ENCODE measurements at places on chromosomes 12 and 14.
A peak's percentile ranks its signal among the peaks of the same experiment; 100 is the strongest.

DNA sequence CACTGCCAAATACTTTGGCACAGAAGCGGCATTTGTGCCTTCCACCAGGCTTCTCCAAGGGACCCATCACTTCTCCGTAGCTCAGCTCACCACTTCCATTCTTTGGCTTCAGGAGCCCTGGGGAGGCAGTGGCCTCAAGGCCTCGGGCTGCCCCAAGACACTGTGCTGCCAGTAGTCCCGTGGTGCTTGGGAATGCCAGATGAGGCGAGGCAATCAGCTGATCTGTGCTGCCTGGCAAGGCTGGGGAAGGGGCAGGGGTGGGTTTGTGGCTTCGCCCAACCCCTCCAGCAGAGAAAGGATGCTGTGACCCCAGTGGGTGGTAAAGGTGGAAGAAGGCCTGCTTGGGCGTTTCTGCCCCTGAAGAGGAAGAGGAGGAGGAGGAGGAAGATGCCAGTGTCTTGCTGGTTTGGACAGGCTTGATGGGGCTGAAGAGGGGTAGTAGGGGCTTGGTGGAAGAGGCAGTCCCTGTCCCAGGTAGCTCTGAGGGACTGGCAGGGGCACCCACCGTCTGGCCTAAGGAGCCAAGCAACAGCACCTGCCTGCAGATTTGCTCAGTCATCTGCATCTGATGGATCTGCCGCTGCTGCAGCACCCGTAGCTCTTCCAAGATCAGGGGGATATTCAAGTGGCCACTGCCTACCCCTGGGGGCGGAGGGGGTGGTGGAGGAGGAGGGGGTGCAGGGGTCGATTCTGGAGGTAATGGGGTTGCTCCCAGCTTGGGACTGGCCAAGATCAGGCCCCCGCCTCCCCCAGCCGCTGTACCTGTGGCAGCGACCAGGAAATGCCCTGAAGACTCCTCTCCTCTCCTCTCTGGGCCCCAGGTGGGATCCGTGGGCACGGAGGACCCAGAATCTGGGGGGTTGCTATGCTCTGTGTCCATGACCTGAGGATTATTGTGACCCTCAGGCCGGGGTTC, 1.3 kb downstream of the SALL2 start:
- DNase-seq = no peak

- DNase-seq = no peak
Observed at GRCh38 chr14:96624661-96625425, 122.7 kb downstream of the PAPOLA start.

DNA sequence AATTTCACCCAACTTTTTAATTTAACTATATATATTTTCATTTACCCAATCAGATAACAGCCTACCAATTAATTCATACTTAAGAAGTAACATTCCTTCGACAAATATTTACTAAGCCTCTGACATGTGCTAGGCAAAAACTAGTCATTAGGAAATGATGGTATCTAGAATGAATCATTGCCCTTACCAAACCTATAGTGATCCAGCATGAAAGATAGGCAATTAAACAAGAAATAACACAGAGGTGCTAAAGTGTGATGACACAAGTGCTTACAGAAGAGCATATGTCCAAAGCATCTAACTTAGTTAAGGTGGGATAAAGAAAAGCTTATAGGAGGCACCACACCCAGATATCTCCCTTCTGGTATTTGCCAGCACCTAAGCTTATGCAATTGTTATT, 166.5 kb upstream of the RASSF8 start:
- no peak for DNase-seq

DNA sequence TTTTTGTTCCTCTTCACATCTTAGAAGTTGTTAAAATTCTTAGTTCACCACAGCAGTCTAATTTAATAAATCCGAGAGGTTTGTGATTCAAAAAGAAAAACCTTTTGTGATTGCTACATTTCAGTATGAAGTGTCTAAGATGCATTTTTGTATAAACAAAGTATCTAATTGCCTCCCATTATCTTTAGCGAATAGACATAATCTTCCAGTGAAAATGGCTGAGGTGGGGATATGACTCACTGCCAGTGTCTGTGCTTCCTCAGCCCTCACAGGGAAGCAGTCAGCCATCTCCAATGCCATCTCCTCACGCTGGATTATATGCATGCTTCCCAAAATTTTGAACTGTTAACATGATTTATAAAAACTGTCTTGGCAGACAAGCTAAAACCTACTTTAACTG, 7.6 kb downstream of the GCH1 start:
- no peak for DNase-seq

- DNase-seq = peak; percentile 94
Observed at GRCh38 chr14:93731753-93732152, 56.5 kb downstream of the PRIMA1 start.

DNA sequence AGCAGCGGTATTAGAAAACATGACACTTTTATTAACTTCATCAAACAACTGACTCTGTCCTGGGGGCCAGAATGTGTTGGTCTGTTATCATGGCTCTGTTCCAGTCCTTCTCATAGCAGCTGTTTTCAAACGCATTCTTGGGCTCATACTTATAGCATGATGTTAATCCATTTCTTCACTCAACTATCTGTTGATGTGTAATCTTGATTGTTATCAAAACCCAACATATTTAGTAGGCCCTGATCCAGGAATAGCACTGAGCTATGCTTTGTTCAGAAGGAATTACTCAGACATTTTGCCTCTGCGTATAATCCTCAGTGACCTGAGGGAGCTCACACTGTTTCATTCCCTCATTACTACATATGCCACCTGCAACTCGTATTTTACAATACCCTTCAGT, 315.9 kb downstream of the BMP4 start:
- no peak for DNase-seq

DNA sequence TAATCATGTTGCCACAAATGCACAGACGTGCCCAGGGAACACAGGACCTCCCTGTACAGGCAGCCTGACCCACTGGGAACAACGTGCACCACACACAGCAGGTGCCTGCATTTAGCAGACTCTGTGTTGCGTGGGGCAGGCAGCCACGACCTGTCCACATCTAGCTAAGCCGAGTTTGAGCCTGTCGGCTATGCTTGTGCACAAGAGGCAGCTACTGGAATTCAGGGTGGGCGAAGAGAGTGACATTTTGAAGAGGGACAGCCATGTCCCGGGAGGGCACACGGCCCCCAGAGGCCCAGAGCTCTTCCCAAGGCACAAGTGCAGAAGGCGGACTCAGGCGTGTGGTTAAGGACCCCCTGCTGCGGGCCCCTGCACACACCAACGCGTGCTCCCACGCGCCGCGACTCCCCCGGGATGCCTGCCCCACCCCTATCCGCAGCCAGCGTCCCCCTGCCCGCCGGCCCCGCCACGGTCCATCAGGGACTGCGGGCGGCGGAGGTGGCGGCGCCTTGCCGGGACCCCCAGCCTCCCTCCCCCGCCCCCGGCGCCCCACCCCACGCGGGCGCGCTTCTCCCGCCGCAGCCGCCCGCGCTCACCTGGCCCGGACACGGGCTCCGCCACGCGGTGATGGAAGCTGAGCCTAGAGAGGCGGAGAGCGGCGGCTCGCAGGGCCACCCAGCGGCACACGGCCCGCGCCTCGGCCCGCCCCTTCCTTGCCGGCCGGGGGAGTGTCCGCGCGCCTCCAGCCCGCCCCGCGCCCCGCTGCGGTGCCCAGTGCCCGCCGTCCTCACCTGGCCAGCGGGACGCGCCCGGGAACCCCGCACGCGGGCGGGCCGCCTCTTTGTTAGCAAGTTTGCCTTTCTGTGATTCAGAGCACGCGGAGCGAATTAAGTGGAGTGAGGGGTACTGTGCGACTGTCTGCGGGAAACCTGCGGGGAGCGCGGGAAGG, 125.3 kb upstream of the PRMT8 start:
- peak; percentile 29 for DNase-seq

GRCh38 chr12:41287500-41288141, 99.5 kb downstream of the PDZRN4 start:
- peak; percentile 31 for DNase-seq

- DNase-seq = no peak
Observed at GRCh38 chr14:54105406-54105805, 148.8 kb upstream of the BMP4 start.

- no peak for DNase-seq
Observed at GRCh38 chr12:32666018-32666417, 13.1 kb upstream of the DNM1L start.

DNA sequence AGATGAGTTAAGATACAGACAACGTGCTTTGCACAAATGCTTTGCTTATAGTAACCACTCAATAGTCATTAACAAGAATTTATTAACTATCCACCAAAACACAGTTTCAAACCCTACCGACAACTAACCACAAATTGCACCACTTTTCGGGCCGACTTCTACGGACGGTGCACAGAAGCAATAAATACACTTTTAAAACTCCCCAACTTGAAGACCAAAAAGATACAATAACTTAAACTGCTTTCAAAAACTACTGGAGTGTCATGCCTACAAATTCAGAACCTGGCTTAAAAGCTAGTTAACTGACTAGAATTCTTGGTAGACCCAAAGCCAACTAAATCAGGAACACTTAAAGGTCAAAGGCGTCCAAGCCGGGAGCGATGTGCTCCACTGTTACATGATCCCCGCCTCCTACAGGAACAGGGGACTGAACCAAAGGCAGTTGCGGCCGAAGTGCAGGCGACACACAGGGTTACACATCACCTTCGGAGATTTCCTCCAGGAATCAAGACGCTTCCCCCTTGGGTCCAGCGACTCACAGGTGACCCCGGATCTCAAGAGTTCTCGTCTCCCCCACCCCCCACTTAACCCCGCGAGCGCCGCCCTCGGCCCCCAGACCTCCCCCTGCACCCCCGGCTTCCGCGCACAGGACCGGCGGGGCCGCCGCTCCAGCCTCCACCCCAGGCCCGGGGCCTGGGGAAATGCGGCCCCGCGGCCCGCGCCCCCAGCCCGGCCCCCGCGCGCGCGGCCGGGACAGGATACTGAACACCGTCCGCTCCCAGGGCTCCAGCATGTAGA, 507 bp downstream of the SPTSSA start:
- peak; percentile 77 for DNase-seq

DNA sequence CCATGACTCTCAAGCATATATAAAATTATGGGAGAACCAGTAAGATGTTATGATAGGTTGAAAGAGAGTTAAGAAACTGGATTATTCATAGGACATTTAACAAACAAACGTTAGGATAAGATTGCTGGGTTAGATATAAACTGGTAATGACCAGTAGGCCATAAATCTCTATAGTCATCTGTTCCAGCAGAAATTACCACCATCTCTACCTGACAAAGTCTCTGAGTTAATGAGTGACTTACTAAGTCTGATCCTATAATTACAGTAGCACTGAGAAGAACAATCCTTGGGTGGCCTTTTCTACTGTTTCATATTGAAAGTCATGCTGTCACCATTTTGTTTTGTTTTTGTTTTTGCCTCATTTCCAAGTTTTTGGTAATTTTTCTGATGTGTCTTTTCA, 136.9 kb upstream of the CNOT2 start:
- no peak for DNase-seq

- no peak for DNase-seq
Observed at GRCh38 chr12:32921397-32921796, 24.8 kb upstream of the PKP2 start.

GRCh38 chr12:107788281-107788680, 13.8 kb downstream of the ASCL4 start:
- no peak for DNase-seq

GRCh38 chr14:24368562-24369252, 723 bp downstream of the NFATC4 start:
- peak; percentile 85 for DNase-seq

DNA sequence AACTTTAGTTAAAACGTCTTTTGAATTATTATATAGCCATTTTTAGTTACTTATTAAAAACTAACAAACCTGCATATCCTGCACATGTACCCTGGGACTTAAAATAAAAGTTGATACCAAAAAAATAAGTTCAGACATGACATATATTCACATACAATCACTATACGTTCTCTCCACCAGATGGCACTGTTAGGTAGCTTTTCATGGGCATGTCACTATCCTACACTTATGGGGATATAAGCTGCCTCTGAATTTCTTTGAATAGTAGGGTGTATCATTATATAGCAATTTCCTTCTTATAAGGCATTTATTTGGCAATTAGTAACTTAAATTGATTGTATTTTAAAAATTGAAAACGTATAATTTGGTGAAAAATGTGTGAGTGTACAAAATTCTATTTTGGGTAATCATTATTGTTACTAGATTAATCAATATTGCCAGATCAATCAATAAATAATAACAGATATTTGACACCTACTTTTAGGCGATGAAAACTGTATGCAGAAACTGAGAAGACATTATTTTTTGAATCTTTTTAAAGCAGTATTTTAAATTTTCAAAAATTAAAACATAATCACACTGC, 31.8 kb upstream of the OR10A7 start:
- DNase-seq = peak; percentile 17

DNA sequence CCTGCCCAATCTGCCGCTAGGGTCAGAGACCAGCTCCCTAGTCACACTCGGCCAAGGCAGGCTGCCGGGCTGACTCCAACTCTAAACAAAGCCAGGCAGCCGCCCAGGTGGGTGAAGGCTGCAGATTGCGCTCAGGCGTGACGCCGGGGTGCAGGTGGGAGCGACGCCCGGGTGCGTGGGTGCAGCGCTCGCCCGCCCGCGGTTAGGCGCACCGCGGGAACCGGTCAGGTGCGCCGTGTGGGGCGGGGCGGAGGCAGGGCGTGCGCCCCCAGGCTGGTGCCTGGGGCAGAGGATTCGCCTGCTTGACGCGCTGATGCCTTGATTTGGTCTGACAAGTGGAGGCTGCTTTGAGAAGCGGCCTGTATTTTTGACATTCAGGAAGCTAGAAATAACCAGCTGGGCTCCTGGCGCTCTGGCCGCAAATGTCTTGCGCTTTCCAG, 126.7 kb upstream of the HIF1A start:
- peak; percentile 87 for DNase-seq
